ENCODE measurements at places on chromosomes 1 and 21.

DNA sequence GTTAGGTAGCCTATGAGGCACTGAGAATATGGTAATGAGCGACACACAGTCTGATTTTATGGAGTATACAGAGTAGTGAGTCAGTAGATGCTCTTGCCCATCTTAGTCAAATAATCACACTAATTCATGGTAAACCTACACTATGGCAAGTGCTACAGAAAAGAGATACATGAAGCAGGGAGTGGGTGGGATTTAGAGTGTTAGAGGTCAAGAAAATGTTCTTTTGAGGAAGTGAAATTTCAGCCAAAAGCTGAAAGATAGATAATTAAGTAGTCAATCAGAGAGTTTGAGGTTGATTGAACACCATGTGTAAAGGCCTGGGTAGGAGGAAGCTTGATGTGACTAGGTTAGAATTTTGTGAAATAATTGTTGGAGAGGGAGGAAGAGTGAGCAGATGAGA lies 14.7 kb downstream of the MDM4 start:
- peak; percentile 75 for DNase-seq

- peak; percentile 64 for DNase-seq
These were observed 66.4 kb upstream of the IL12RB2 start for GRCh38 chr1:67241200-67241746.

DNA sequence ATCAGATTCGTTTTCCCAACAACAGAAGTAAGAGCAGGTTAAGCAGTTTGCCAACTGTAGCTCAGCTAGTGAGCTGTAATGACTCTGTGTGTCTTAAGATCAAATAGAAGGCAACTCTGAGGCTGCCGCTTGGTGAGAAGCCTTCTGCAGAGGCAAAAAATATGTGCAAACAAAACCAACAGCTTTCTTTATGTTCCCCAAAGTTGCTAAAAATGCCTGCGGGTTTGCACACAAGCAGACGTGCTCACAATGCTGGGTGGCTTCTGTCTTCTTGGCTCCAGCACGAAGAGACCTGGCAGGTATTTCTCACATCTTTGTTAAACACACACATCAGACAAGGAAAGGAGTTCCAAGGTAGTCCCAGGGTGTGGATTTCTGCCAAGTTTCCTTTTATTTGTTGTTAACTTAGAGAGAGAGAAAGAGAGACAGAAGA lies 158.9 kb upstream of the JUN start:
- no peak for DNase-seq

GRCh38 chr1:213466541-213466940 lies 415.5 kb downstream of the RPS6KC1 start:
- no peak for DNase-seq

DNA sequence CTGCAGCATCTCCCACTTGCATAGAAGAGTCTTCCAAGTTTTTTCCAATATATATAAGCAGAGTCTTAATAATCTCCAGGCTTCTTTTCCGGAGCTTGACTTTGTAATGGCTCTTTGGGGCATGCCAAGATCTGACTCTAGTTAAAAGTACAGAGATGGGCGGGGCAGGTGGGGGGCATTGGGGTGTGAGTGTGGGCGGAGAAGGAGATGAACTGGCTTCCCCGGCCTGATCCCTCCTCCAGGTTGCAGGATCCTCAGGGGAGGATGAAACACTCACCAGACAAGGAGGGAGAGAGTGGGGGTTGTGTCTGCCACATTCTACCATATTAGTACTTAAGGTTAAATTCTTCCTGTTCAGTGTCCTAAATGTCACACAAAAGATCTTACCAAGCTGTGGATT lies 23.0 kb downstream of the S100A10 start:
- DNase-seq = no peak

- no peak for DNase-seq
These were observed 19.2 kb downstream of the S100A7 start for GRCh38 chr1:153441238-153441755.

DNA sequence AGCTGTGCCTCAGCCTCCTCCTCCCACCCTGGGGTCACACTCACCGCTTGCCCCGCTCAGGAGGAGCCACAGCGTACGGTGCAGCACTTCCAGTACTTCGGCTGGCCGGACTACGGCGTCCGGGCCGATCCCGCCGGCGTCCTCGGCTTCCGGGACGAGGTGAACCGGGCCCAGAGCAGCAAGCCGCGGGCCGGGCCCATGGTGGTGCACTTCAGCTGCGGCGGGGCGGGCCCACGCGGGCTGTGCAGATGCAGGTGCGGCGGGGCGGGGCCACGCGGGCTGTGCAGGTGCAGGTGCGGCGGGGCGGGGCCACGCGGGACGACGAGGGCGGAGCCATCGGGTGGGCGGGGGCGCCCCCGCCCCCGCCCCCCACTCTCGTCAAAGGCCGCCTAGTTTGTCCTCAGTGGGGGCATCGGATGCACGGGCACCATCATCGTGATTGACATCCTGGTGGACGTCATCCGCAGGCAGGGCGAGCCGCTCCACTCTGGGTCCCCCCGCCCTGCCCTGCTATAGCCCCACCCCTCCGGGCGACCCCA lies 5.5 kb downstream of the RNF223 start:
- DNase-seq = peak; percentile 37

DNA sequence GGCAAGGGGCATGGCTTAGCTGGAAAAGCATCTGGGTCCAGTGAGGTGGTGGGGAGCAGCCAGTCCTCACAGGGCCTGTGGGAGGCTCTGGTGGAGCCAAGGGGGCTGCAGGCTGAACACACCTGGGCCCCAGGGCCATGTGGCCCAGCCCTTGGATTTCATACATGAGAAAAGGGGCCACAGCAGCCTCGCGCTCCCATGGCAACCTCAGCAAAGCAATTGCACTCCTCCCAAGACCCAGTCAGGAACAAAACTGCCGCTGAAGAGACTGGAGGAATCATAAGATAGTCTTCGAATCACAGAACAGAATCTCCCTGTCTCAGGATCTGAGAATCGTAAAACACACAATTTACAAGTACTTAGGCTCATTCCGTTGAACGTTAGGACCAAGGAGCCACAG lies 24.6 kb downstream of the LRP8 start:
- DNase-seq = no peak

GRCh38 chr1:190258003-190258402 lies 219.7 kb downstream of the BRINP3 start:
- no peak for DNase-seq

GRCh38 chr1:20318971-20319370 lies 28.3 kb downstream of the VWA5B1 start:
- DNase-seq = no peak

DNA sequence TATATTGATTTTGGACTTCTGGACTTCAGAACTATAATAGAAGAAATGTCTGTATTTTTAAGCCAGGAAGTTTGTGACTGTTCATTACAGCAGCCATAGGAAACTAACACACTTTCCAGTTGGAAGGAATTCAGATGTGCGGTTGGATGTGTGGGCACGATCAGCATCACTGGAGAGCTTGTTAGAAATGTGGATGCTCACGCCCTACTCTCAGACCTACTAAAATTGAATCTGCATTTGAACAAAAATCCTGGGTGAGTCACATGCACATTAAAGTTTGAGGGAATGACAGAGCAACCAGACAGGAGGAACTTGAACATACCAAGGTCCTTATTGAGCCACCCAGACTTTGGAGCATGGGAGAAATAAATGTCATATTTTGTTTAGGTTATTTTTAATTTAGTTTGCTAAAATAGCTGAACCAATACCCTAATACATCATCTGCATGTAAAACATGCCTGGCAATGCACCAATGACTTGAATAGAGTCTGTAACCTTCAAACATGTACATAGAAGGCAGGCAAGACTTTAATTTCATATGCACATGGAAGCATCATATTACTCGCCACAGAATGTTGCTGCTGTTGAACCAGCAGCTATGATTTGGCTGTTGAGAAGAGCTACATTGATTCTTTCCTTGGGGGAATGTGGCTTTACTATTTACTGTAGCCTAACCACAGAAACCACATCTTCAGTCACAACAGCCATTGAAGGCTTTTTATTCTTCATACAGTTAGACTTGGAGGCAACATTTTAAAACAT lies 346.2 kb downstream of the BARHL2 start:
- no peak for DNase-seq

- DNase-seq = no peak
These were observed 4.0 kb downstream of the SLC30A10 start for GRCh38 chr1:219924342-219924741.

DNA sequence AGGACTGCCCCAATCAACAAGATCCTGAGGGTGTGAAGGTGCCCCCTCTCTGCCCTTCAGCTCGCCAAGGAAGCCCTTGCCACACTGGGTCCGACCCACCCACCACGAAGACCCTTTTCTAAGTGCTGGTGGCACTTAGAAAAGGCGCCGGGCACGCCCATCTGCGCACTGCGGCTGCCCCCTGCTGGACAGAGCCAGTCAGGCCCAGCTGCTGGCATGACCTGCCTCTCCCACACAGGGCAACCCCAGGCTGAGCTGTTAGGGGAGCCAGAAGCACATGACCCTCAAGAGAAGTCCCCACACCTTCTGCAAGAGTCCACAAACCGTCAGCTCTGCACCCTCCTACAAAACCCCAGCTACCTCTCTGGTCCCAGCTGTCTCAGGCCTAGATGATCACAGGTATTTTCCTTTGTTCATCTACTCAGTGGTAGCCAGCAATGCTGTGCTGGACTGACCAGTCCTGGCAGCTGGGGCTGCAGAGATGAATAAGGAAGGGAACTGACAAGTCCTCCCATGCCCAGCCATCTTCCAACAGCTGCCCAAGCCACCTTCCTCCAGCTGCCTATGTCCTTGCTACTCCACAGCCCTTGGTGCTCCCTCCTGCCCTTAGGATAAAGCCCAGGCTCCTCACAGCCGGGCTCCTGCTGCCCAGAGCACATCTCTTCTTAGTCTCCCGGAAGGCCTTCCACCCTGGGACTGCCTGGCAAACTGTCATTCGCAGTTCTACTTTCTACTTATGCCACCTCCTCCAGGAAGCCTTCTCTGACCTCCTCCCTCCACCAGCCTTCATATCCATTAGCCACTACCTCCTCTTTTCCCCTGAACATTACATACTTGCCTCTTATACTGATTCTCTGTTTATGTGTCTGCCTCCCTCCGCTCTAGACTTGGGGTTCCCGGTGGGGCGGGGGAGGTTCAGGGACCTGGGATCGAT lies 39.8 kb upstream of the ZC3H12A start:
- DNase-seq = peak; percentile 67

DNA sequence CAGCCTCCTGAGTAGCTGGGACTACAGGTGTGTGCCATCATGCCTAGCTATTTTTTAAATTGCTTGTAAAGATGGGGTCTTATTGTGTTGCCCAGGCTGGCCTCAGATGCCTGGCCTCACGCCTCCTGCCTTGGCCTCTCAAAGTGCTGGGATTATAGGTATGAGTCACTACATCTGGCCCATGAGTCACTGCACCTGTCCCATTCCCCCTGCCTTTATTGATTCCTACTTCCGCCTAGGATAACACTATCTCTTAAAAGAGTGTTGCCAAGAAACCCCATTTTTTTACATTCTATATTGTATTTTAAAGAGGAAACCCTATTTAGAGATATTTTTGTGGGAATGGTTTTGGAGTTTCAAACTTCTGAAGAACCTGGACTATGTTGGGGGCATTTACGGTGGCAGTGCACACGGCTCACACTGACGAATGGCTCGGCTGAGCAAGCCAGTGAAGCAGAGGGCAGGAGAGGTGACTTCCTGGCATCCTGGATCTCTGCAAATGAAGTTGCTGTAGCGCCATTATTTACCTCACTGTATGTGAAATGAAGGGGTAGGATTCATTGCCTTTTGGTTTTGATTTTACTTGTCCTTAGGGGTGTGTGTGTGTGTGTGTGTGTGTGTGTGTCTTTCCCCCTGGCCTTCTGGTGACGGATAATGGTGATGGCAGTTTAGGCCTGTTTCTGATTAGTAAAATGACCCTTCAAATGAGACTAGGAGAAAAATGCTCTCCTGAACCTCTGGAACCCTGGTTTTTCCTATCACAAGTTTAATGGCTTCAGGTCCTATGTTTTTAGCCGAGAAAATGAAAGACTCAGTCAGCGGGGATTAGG lies 22.5 kb downstream of the KIF26B start:
- DNase-seq = no peak

- DNase-seq = no peak
These were observed 317.6 kb downstream of the PBX1 start for GRCh38 chr1:164876398-164877116.

- no peak for DNase-seq
These were observed 1.3 kb upstream of the GALE start for GRCh38 chr1:23801876-23802275.

DNA sequence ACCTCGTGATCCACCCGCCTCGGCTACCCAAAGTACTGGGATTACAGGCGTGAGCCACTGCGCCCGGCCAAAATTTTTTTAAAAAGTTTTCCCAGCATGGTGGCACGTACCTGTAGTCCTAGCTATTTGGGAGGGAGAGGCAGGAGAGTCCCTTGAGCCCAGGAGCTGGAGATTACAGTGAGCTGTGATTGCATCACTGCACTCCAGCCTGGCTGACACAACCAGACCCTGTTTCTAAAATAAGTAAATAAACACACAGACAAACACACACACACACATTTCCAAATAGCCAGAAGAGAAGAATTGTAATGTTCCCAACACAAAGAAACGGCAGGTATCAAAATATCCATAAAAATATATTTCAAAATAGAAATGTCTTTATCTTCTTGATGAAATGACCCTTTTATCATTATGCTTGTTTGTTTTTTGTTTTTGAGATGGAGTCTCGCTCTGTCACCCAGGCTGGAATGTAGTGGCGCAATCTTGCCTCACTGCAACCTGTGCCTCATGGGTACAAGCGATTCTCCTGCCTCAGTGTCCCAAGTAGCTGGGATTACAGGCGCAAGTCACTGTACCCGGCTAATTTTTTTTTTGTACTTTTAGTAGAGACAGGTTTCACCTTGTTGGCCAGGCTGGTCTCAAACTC lies 9.3 kb downstream of the HES2 start:
- no peak for DNase-seq

DNA sequence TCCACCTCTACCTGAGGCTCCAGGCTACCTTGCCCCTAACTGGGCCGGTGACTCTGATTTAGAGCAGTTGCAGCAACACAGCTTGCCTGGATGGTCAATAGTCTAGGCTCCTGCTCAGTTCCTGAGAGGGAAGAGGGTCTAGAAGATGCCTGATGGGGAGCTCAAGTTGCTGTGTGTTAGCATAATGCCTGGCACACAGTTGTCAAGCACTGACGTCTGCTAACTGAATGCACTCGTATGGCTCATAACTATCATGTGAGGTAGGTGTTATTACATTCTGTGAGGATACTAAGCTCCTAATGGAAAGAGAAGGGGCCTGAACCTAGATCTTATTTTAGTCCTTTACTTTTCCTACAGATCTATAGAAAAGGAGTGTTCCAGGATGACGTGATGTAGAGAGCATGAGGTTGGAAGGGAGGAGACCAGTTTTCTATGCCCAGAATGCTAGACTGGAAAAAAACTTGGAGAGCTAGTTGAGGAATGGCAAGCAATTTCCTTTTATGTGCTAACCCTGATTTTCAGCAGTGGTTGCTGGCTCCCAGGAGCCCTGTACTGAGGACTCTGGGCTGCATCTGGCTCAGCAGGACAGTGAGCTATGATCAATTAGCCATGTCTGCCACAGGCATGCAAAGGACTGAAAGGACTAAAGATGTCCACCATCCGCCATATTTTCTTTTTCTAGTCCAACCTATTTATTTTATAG lies 30.0 kb downstream of the FAM78B start:
- DNase-seq = no peak

DNA sequence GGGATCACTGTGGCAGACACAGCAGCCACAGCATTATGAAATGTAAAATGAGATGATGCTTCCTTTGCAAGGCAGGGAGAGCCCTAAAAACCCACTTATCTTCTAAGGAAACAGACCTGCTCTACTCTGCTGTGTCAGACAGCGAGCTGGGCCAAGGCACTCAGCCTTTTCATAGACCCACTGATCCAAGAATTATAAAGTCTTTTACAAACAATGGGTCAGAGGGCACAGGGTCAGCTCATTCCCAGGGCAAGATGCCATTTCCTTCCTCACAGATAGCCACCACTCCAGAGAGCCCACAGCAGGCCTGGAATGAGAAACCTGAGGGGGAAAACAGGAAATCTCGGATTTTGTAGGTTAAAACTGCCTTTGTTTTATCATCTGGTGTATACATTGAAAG lies 42.9 kb downstream of the CASQ2 start:
- DNase-seq = no peak
